Spinal cord (tissue), 10 donors: ENCODE measurements at places on chromosomes 5 and 9. TPM values are rescaled to one million over a fixed set of nuclear protein-coding genes. Genes with fewer than 3 reads are reported as not detected.

GRCh38 chr9:129553277-129553676, 67.6 kb downstream of the C9orf50 start:
- H3K4me3 ChIP-seq: no peak overlapping the region
- no peak overlapping the region for H3K27ac ChIP-seq
- peaks cover 67% of the 10 kb centered on the region for H3K4me1 ChIP-seq
- no peaks in the 10 kb centered on the region for H3K36me3 ChIP-seq
- no peak for DNase-seq

DNA sequence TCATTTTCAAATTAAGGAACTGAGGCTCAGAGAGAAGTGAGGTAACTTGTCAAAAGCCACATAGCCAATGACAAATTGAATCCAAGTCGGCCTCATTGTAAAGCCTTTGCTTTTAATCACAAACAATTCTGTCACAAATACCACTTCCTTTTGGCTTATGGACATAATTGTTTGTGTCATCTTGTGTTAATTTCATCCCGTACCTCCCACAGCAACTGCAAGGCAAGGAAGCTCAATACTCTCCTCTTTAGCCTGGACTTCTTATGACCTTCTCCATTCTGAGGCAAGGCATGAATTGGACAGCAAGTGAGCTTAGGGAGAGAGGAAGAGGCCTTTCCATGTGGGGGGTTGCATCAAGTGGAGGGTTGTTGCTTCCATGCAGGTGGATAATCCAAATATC, 62.2 kb upstream of the SLC2A8 start:
- H3K27me3 ChIP-seq: no peaks in the 10 kb centered on the region
- DNase-seq: no peak
- peaks cover 10% of the 10 kb centered on the region for H3K36me3 ChIP-seq
- H3K4me1 ChIP-seq: peaks cover 3% of the 10 kb centered on the region
- H3K27ac ChIP-seq: no peak overlapping the region

GRCh38 chr5:3490957-3491507, 104.6 kb upstream of the IRX1 start:
- DNase-seq: no peak
- H3K27ac ChIP-seq: no peak overlapping the region
- H3K36me3 ChIP-seq: no peaks in the 10 kb centered on the region
- H3K4me3 ChIP-seq: no peak overlapping the region
- peaks cover 6% of the 10 kb centered on the region for H3K27me3 ChIP-seq

DNA sequence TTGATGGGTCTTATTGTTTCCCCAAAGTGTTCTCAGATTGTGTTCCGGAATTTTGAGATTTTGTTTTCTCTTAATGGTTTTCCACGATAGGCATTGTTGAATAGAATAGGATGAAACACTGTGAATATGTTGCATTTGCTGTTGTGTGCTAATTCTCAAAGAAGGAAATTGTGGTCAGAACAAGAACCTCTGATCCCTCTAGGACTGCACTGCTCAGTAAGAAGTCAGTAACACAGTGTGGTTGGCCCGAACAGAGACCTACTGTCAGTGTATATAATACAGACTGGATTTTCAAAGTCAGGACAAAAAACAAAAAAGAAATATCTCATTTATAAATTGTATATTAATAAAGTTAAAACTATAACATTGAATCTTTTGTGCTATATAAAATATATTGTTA, 494.8 kb downstream of the MAT2B start:
- H3K4me3 ChIP-seq: no peak overlapping the region
- no peak for DNase-seq
- no peaks in the 10 kb centered on the region for H3K4me1 ChIP-seq
- no peaks in the 10 kb centered on the region for H3K36me3 ChIP-seq

Gene ADAMTS16
- total RNA-seq: 8.0 TPM

DNA sequence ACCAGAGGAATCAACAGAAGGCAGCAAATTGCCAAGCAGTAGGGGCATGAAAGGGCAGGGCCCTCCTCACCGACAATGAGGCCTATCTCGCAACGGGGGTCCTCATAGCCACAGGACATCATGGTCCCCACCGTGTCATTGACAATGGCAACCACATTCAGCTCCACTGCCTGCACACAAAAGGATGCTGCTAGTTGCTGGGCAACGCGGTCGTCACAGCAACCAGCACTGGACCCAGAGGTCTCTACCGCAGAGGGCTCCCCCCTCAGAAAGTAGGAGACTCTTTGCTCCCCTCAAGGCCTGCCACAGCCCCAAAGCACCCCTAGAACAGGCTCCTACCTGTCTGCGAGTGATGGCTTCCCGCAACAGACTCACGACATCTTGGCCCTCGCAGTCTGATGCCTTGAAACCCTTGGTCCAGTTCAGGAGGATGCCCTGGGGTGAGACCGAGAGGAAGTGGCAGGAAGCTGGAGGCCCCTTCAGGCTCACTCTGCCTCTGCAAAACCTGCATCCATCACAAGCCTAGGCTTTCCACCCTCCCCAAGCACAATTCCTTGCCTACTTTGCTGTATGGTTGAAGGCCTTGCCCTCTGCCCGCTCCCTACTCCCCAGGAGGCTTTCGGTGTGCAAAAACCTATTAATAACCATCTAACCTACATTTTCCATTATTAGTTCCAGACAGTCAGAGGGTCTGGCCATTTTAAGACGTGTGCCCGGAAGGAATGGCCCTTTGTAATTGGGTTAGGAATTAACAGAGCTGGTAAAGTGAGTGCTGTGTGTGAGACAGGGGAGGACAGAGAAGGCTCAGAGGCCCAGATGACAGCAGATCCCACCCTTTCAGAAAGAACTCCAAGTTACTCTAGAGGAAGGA, 15.2 kb downstream of the HK3 start:
- H3K27ac ChIP-seq: no peak overlapping the region
- H3K36me3 ChIP-seq: peaks cover 42% of the 10 kb centered on the region
- peak; percentile 24 for DNase-seq
- H3K4me1 ChIP-seq: peaks cover 24% of the 10 kb centered on the region
- no peak overlapping the region for H3K4me3 ChIP-seq
- H3K27me3 ChIP-seq: no peaks in the 10 kb centered on the region

GRCh38 chr9:91658513-91659105, 235.0 kb upstream of the NFIL3 start:
- H3K36me3 ChIP-seq: no peaks in the 10 kb centered on the region
- H3K27me3 ChIP-seq: no peaks in the 10 kb centered on the region
- no peak for DNase-seq
- no peak overlapping the region for H3K27ac ChIP-seq

Gene ACER2
- total RNA-seq: 3.8 TPM

GRCh38 chr9:96209407-96210271, 92.3 kb downstream of the HSD17B3 start:
- DNase-seq: no peak
- no peaks in the 10 kb centered on the region for H3K36me3 ChIP-seq
- no peak overlapping the region for H3K4me3 ChIP-seq
- no peak overlapping the region for H3K27ac ChIP-seq

DNA sequence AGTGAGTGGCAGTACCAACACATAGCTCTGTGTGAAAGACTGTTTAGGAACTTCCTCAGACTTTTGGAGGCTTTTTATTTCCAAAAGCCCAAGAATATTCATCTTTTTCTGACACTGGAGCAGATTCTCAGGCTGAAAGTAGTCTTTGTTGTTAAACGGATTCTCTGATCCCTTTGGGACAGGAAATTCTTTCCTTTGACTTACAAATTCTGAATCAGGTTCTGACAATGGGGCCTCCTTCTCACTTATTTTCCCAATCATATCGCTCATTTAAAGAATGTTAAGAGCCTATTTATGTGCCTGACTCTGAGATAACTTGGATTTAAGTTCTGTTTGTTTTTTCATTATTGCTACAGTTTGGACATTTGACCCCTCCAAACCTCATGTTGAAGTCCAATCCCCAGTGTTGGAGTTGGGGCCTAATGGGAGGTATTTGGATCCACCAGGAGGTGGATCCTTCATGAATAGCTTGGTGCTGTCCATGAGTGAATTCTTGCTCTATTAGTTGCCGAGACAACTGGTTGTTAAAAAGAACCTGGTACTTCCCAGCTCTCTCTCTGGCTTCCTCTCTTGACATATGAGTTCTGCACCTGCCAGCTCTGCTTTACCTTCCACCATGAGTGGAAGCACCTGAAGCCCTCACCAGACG, 4.1 kb upstream of the ADGRV1 start:
- peaks cover 9% of the 10 kb centered on the region for H3K27me3 ChIP-seq
- no peaks in the 10 kb centered on the region for H3K36me3 ChIP-seq
- DNase-seq: no peak
- H3K4me3 ChIP-seq: no peak overlapping the region

DNA sequence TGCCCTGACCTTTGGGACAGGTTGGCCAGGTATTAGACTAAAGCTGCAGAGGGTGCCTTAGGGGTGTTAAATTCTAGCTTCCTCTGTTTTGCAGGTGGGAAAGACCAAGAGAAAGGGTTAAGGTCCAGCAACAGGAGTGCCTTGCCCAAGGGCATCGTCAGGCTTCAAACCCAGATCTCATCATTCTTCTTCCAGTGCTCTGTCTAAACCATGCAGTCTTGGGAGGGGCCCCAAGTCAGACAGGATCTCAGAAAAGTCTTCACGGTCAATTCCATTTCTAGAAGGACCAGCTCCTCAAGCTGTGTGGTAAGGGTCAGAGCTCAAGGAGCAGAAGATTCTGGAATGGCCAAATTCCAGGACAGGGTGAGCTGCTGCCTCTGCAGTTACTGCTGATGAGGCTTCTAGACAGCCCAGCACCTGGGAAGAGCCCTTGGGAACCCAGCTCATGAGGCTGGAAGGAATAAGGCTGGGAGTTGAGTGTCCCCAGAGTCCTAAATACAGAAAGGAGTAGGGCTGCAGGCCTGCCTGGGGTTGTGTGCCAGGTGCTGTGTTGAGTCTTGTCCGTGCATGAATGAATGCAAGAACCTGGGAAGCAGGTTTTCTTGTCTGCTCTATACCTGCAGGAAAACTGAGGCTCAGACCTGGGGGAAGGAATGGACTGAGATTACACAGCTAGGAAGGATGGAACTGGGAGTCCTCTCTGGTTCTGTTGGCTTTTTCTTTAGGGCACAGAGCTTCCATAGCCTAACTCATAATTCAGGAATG, 69.3 kb downstream of the WWC1 start:
- H3K36me3 ChIP-seq: no peaks in the 10 kb centered on the region
- DNase-seq: no peak
- H3K27me3 ChIP-seq: no peaks in the 10 kb centered on the region
- H3K27ac ChIP-seq: no peak overlapping the region
- H3K4me3 ChIP-seq: no peak overlapping the region
- H3K4me1 ChIP-seq: peaks cover 26% of the 10 kb centered on the region

DNA sequence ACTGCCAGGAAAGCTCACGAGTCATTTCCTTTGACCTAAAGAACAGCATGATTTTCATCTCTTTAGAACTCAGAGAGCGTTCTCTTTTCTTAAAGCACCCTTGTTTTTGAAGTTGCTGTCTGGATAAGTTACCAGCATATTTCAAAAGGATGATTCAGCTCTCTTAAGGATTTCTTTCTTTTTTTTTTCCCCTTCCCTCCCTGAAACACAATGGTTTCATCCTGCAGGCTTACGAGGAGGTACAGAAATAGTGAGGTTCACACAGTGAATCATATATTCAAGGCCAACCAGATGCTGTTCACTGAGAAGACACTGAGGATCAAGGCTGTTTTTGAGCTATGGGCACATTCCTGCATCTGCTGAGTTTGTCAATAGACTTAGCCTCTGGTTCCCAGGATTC, 257.2 kb downstream of the KIF4B start:
- no peak overlapping the region for H3K27ac ChIP-seq
- H3K4me1 ChIP-seq: peaks cover 5% of the 10 kb centered on the region
- H3K27me3 ChIP-seq: no peaks in the 10 kb centered on the region
- H3K36me3 ChIP-seq: no peaks in the 10 kb centered on the region

- H3K36me3 ChIP-seq: no peaks in the 10 kb centered on the region
- peaks cover 23% of the 10 kb centered on the region for H3K4me1 ChIP-seq
- H3K4me3 ChIP-seq: no peak overlapping the region
- no peak overlapping the region for H3K27ac ChIP-seq
- DNase-seq: no peak
- no peaks in the 10 kb centered on the region for H3K27me3 ChIP-seq
These were observed 21.9 kb downstream of the ROPN1L start for GRCh38 chr5:10463566-10463965.

Gene CSF1R
- 16.8 TPM for total RNA-seq

Gene GCNT4
- 1.5 TPM for total RNA-seq

Gene IL3
- total RNA-seq: not detected

DNA sequence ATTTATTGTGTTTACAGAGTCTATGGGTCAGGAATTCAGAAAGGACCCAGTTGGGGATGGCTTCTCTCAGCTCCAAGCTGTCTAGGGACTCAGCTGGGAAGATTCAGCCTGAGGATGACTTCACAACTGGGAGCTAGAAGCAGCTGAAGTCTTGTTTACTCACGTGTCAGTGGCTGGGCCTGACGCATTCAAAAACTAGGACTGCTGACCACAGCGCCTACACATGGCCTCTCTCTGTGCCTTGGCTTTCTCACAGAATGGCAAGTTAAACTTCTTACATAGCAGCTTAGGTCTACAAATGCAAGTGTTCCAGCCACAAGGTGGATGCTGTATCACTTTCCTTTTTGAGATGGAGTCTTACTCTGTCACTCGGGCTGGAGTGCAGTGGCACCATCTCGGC, 16.3 kb upstream of the PPP2CA start:
- peak overlapping the region; percentile 54 for H3K27ac ChIP-seq
- peaks cover 19% of the 10 kb centered on the region for H3K4me1 ChIP-seq
- H3K4me3 ChIP-seq: no peak overlapping the region
- H3K36me3 ChIP-seq: no peaks in the 10 kb centered on the region

Gene S1PR3
- 21.2 TPM for total RNA-seq

DNA sequence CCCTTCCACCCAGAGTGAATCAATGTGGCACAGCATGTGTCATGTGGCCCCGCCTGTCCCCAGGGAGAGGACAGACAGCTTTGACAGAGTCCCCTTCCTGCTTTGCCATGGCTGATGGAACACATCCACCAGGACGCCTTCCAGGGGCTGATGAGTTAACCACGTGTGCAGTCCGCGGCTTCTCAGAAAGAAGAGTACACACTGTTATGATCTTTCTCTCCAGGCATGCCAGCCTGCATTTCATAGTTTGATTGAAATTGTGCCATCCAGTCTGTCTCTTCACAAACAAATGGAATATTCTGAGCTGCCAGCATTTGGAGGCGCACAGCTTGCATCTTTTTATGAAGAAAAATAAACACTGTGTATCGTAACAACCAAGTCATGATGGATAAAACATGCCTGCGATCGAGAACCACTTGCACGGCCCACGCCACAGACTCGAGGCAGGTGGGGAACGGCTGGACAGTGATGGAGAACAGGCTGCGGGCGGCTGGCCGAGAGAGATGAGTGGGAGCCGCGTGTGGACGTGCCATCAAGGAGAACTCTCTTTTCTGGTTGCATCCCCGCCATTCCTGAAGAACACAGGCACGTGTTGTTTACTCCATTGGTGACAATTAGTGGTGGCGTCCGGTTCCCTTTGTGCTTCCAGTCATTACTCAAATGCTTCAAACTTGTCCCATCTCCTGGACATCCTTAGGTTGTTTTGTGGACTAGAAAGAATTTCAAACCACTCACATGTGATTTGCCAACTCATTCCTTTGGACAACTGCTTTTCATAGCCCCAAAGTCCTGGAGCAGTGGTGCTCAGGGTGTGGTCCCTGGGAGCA, 220.2 kb downstream of the AGTPBP1 start:
- no peak overlapping the region for H3K27ac ChIP-seq
- H3K27me3 ChIP-seq: no peaks in the 10 kb centered on the region
- no peak overlapping the region for H3K4me3 ChIP-seq
- DNase-seq: no peak
- H3K36me3 ChIP-seq: no peaks in the 10 kb centered on the region
